Left cardiac atrium (tissue), 4 donors: ENCODE measurements at places on chromosomes 7 and 10.

- peak; percentile 9 for DNase-seq
Measured at GRCh38 chr10:47034441-47035051, 123.3 kb downstream of the PTPN20 start.

GRCh38 chr7:108189733-108190388 lies 59.7 kb upstream of the LAMB4 start:
- DNase-seq = no peak

DNA sequence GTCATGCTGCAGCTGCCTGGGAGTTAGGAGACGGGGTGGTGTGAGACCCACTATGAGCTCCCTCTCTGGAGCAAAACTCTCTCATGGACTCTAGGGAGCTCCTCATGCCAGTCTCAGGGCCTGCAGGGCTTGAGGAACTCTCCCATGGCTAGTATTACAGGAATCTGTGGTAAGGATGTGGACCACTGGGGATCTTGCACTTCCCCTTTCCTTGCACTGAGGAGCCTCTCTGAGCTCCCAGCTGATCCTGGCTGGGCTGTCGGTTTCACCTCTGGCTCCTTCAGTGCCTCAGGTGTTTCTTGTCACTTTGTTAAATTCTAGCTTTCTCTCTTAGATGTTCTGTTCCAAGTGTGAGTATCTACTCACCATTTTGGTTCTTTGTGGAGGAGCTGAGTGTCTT lies 71.6 kb upstream of the IMMP2L start:
- DNase-seq = no peak

GRCh38 chr7:95686109-95686508 lies 86.2 kb upstream of the DYNC1I1 start:
- peak; percentile 63 for DNase-seq

DNA sequence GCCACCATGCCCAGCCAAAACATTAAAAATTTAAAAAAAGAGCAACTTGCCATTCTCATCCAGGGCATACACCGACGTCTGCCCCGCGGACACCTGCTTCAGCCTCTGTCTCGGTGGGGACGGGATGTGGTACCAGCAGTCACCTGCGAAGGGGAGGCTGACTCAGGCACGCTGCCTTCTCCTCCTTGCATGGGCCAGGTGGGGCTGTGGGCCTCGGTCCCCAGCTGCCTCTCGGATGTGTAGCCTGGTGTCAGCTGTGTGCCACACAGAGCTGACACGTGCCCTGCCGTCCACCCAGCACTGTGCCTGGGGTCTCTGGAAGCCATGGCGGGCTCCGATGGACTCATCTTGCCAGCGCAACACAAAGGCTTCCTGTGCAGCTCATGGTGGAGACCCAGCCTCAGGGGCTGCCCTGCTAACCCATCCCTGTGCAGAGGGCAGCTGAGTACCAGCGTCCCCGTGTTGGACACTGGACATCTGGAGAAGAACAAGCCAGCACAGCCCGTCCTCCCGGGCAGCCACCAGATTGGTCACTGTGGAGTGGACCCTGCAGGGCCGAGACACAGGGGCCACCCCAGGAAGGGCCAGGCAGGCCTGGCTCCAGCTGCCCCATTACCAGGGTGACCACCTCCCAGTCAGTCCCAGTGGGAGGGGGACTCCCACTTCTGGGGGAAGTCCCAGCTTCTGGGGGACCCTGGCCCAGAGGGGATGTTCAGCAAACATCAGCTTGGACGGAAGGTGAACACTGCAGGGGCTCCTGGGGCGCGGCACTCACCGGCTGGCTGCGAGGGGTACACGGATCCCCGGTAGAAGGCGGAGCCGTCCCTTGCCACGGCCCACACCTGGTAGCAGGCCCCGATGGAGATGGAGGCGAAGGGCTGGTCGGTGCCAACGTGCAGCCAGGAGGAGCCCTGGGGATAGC lies 10.6 kb downstream of the BHLHA15 start:
- DNase-seq = peak; percentile 18

GRCh38 chr7:102407910-102408309 lies 11.7 kb downstream of the PRKRIP1 start:
- no peak for DNase-seq

GRCh38 chr7:113582471-113582870 lies 336.3 kb downstream of the PPP1R3A start:
- DNase-seq = no peak

DNA sequence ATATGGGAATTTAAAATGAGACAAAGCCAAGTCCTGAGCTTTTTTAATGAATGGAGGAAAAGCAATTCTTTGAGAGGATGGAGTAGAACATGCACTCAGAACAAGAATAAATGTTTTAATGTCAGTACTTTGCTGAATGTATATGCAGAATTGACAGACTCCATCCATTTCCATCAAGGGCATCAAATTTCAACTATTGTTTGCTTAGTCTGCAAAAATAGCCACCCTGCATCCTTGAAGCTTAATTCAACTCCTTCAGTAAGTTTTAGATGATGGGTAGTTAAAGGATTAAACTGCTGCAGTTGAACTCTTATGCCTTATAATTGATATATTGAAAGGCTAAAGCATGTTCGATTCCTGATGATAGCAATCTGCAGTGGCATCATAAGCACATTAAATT lies 99.7 kb upstream of the IFRD1 start:
- no peak for DNase-seq
